ENCODE measurements at places on chromosomes 11 and 22. TPM values are rescaled to one million over a fixed set of nuclear protein-coding genes. Genes with fewer than 3 reads are reported as not detected.

DNA sequence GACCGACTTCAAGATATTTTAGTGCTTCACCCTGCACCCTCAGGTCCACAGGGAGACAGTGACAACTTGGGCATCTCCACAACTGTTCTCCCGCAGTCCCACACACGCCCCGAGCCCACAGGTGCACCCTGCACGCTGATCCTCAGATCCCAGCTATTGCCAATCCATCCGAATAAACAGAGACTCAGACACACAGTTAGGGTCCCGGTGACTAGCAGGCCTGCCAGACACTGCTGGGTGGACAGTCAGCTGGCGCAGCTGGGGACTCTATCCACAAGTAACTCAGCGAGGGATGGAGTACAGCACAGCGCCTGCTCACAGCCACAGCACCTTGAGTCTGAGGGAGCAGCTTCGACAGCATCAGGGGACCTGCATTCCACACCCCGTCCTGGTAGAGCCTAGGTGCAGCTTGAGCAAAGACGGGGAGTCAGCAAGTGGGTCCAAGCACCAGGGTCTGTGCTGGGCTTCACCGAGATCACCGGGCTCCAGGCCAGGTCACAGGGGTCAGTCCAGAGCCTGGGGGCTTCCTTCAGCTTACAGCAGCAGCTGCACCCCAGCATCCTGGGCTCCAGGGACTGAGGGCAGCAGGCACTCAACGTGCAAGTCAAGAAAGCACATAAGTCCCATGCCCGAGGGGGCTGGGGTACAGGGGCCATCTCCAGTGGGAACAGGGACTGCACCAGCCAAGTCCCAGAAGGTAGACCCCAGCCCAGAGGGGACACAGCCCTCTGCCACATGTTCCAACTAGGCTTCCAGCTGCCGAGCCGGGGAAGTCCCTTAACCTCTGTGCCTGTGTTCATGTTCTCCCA lies 7.6 kb downstream of the RPL3 start:
- no peak for DNase-seq

CCDC188 gene
- 3.5 TPM for total RNA-seq

GRCh38 chr11:72782081-72782920 lies 11.5 kb downstream of the STARD10 start:
- DNase-seq: no peak

DNA sequence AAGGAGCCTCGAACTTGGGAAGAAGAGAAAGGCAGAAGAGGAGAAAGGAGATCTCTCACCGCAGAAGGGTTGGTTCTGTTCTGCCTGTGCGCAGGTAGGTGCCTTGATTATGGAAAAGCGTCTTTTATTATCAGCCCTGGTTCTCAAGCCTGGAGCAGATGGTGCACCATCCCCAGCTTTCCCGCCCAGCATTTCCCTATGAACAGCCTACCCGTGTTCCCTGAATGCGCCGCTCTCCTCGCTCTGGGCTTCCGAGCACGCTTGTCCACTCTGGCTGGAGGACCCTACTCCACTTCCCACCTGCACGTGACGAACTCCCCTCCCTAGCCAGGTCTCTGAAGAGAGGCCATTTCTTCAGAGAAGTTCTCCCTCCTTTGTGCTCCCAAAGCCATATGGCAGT lies 15.2 kb downstream of the IGSF9B start:
- DNase-seq: no peak

DNA sequence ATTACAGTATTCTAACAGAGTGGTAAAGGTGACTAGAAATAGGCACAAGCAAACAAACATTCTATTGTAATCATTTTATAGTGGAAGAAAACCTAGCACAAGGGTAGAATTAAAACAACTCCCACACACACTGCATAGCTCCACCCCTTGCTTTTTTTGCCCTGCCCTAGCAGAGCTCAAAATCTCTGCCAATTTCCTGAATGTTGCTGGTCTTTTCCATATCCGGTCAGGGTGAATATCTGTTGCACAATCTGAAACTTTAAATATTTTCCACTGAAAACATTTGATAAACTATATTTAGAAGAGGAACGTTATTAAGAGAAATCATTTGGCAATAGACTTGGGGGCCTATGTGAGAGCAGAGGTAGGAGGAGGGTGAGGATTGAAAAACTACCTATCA lies 2.7 kb downstream of the SPA17 start:
- DNase-seq: peak; percentile 96

- DNase-seq: no peak
These were observed 8.0 kb downstream of the TIRAP start for GRCh38 chr11:126290887-126291286.

DNA sequence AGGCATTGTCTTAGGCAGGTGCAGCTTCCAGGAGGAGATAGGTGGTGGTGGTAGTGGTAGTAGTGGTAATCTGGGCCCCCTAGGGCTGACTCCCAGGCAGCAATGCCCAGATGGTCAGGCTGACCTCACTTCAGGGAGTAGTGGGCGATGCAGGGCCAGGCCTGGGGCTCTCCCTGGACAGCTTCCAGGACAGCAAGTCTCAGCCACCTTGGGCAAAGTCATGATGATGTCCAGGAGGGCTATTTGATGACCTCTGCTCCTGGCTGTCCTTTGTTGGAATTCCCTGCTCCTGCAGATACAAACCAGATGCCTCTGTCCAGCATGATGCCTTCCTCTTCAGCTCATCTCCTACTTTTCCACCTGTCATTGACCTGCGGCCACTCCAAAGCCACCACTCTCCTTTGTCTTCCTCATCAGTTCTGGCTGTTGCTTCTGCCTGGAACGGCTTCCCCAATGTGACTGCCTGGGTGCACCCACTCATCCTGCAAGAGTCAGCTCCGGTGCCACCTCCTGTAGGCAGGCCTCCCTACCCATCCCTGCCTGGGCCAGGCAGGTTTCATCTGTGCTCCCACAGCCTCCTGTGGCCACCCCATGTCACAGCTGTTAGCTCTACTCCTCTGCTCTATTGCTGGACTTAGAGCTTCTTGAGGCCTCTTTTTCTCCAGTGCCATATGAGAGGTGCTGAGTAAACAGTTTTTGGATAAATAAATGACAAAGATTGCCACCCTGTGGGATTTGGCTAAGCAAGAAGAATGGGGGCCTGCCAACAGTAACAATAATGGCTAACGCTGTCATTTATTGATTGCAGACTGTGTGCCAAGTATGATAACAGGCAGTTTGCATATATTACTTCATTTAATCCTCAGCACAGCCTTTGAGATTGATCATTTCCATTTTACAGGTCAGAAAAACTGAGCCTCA lies 172.9 kb upstream of the NECTIN1 start:
- no peak for DNase-seq

ACCS gene
- total RNA-seq: 2.8 TPM

CHKA gene
- 25.4 TPM for total RNA-seq

- DNase-seq: no peak
These were observed 72.5 kb downstream of the PACS1 start for GRCh38 chr11:66142370-66143263.

DNAJB13 gene
- not detected for total RNA-seq

GRCh38 chr11:117039900-117040299 lies 58.3 kb downstream of the SIK3 start:
- DNase-seq: no peak

- DNase-seq: peak; percentile 9
These were observed 186.5 kb downstream of the SNX19 start for GRCh38 chr11:130729678-130730300.

GRCh38 chr11:4578624-4579023 lies 2.9 kb upstream of the OR52I2 start:
- no peak for DNase-seq

DNA sequence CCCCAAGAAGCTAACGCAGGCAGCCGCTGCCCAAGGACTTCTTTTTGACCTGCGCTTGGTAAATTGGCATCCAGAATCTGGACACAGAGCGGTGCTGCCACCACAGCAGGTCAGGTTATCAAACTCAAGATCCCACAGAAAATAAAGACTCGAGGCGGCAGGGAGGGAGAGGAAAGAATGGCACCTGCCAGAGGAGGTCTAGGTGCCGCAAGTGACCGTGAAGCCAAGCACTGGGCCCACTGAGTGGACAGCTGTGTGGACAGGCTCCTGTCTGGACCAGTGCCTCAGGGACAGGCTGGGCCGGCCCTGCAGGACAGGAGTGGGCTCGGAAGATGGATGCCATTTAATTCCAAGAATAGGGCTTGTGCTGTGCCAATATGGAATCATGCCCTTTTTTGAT lies 27.4 kb downstream of the BID start:
- no peak for DNase-seq

DNA sequence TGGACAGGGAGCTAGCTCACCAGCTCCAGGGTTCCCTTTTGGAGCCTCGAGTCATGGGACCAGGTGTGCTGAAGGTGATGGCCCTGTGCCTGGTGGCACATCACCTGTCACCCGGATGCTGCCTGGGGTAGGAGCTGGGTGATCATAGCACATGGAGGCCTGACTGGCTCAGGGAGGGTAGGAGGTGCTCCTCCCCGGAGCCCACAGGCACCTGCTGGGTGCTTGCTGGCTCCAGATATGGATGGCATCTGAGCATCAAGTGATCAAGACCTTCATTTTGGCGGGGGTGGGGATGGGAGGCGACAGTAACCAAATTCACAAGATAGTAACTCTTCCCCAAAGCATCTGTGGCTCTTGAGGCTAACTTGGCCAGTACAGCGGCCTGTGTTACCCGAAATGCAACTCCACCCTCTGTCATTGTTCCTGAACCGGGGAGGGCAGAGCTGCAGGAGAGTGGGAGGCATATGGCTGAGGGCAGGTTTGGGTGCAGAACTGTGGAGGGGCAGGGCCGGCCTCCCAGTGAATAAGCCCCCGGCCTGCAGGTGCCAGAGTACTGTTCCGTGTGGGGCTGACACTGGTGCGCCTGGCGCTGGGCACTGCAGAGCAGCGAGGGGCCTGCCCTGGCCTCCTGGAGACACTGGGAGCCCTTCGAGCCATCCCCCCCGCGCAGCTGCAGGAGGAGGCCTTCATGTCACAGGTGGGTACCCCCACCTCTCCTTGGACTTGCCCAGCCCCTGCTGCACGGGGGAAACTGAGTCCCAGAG lies 4.7 kb downstream of the TBC1D10C start:
- no peak for DNase-seq

GRCh38 chr11:13674799-13675509 lies 6.5 kb downstream of the FAR1 start:
- DNase-seq: no peak

DNA sequence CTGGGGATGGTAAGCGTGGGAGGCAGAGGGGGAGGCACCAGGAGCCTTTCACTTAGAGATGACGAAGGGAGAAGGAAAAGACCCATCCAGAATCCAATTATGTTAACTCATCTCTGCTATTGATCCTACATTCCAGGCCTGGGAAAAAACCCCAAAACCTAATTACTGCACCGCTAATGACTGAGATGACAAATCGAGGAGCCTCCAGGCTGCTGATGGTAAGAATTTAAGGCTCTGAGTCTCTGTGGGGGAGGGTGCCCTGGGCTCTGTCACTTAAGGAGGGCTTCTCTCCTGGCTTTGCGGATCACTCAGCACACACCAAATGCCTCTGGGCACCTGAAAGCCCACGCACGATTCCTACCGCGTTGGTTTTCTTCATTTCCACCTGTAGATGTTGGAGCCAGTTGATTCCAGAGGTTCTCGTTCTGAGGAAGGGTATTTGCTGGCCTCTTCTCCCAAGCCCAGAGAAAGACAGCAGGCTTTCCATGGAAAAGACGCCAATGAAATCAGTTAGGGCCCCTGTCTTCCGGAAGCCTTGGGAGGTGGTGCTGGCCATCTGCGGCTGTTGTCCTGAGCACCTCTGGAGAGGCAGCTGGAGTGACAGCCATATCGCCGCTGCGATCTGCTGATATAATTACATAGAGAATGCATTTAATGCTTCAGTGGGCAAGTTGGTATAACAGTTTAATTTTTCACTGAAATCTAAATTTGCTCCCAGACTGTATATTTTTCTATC lies 751.2 kb downstream of the BRD1 start:
- no peak for DNase-seq

GRCh38 chr11:100619484-100619883 lies 67.6 kb upstream of the ARHGAP42 start:
- no peak for DNase-seq

DNA sequence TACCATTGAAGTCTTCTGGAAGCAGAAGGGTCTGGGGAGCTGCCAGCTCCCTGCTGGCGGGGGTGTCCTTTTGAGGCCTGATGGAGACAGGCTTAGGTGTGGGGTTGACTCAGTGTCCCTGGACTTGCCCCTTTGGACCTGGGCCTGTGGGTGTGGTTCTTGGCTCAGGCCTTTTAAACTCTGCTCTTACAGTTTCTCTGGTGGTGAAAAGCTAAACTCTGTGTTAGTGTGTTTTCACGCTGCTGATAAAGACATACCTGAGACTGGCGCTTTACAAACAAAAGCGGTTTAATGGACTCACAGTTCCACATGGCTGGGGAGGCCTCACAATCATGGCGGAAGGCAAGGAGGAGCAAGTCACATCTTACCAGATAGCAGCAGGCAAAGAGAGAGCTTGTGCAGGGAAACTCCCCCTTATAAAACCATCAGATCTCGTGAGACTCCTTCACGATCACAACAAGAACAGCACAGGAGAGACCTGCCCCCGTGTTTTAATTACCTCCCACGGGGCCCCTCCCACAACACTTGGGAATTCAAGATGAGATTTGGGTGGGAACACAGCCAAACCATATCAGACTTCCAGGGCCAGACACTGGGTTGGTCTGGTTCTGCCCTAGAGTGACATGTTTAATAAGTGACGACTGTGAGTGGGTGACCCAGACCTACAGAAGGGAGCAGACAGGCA lies 26.5 kb downstream of the GRAMD4 start:
- DNase-seq: no peak

GRCh38 chr11:16043617-16044016 lies 312.7 kb downstream of the SOX6 start:
- DNase-seq: no peak

DNA sequence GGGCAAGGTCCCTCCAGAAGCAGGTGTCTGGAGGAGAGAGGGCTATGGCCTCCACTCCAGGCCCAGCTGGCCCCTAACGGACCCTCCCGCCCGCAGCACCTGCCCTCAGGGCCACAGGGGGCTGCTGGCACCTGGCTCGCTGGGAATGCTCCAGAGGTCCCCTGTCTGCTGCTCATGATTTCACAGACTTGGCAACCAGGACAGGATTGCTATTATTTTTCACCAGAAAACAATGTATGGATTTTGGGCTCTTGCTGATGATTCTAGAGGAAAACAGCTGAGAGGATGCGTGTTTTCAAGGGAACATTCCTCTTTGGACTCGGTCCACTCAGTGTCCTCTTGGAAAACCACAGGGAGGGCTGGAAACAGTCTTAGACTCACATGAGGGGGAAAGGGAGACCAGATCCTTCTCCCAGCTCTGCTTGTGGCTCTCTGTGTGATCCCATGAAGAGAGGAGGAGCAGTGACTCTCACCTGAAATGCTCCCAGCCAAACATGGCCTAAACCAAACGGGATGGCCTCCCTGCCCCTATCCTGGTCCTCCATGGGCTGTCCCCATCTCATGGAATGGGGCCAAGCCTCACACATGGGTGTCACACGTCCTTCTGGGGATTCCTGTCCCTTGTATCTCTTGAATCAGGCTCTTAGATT lies 15.8 kb downstream of the MYEOV start:
- no peak for DNase-seq

DNA sequence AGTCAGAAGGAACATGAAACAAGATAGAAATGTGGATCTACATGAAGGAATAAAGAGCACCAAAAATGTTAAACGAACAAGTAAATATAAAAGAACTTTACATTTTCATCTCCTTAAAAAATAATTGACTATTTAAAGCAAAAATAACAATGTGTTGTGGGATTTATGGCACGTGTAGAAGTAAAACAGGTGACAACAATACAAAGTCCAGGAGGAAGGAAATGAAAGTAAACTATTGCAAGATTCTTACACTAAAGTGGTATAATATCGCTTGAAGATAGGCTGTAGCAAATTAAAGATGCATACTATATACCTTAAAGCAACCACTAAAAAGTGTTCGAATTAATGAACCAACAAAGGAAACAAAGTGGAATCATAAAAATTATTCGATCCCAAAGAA lies 5.5 kb downstream of the VPS37C start:
- no peak for DNase-seq

SLCO2B1 gene
- total RNA-seq: 1.7 TPM

Measured in lung microvascular endothelial cell (primary cell).